Astrocyte of the spinal cord (primary cell): ENCODE measurements at places on chromosomes 4 and X.

GRCh38 chr4:45346816-45347435, 620.6 kb upstream of the GNPDA2 start:
- no peak for DNase-seq

GRCh38 chr4:128353791-128354190, 66.2 kb upstream of the PGRMC2 start:
- no peak for DNase-seq

DNA sequence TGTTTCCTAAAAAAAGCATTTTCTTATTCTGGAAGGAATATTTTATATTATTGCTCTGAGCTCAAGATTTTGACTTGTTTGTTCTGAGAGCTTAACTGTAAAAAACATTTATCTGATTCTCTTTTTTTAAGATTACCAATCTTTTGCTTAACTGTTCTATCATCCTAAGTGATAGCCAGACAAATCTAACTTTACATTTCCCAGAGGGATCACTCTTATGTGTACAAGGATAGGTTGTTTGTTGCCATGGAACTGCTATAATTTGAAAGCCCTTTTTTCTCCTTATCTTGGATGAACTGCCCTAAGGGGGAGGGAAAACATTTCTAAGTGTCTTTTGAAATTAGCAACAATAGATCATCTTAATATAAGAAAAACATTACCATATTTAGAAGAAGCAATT, 494.7 kb downstream of the TRAM1L1 start:
- DNase-seq, result no peak

GRCh38 chr4:155712846-155713245, 46.0 kb upstream of the GUCY1B1 start:
- DNase-seq, result no peak

GRCh38 chrX:9682456-9682855, 83.2 kb downstream of the GPR143 start:
- DNase-seq, result peak; percentile 24

GRCh38 chr4:7224001-7224400, 31.7 kb downstream of the SORCS2 start:
- DNase-seq, result no peak

DNA sequence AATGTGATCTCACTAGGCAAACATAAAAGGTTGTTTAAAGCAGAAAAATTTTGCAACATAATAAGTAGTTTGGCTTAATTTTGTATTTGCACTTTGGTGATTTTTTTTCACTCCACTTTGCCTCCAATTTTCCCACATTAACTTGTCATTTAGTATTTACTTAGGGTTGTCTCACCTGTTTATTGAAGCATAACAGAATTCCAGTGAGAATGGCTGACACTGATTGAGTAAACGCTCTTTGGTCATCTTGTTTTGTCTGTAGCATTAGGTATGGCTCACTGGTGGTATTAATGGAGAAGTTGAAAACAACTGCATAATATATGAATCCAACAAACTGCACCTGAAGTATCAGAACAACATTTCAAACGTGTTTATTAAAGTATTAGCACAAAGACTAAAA, 799.5 kb upstream of the ADGRL3 start:
- DNase-seq, result no peak

- peak; percentile 37 for DNase-seq
Measured at GRCh38 chrX:50691820-50692219, 122.2 kb downstream of the SHROOM4 start.

GRCh38 chrX:45743906-45744625, 543.4 kb upstream of the DIPK2B start:
- DNase-seq, result no peak

DNA sequence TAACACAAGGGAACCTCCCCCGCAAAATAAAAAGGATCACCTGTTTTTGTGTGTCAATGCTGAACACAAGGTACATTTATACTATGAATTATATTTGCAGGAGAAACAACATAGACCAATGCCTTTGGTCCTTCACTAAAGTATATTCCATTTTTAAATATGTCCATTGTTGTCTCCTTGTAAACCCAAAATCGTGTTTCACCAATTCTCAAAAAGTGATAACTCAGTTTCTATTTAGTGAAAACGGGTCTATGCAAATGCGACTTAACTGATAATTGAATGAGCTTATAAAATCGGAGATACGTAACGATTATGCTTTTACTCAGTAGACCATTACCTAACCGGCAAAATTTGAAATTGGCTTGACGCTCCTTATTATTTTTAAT, 2.1 kb downstream of the BRWD3 start:
- DNase-seq, result no peak

DNA sequence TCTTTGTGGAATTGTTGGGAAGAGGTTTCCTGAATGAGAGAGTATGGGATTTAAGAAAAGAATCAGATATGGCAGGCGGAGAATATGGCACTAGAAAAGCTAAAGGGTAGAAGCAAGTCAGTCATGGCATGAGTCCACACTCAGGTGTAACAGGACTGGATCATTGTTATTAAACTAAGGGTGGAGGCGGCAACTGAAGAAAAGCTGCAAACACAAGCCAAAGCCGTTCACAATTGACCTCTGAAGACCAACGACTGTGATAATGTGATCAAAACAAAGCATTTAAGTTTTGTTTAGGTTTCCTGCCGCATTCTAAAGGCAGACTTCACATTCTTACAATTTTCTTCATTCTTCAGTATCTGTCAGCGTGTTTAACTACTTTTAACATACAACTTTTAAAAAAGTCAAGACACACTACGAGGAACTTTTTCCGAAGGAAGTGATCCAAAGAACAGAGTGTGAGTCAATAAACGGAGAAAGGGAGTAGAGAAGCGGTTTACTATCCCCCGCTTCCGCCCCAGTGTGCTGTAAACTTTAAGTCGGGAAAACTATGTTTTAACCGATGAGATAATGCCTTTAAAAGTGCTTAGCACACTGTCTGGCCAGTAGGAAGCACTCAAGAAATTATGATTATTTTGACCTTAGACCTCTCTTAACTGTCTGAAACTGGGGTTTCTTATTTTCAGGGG, 909 bp upstream of the SLAIN2 start:
- peak; percentile 82 for DNase-seq

- no peak for DNase-seq
Measured at GRCh38 chr4:1175635-1176229, 3.3 kb upstream of the SPON2 start.

DNA sequence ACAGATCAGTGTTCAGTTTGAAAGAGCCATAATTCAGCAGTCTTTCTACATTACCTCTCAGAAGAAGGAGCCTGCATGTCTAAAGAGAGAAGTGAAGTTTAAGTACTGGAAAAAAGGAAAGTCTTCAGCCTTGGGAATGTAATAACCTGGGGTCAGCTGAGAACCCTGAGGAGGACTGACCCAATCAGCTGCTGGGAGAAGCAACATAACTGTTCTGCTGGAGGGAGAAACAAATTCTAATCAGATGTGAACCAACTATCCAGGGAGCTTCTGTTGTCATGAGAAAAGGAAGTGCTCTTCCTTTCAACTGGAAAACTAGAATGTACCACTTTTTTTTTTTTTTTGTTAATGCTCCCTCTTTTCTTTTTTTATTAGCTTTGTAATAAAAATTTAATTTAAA, 64.5 kb upstream of the PDE5A start:
- DNase-seq, result peak; percentile 30

DNA sequence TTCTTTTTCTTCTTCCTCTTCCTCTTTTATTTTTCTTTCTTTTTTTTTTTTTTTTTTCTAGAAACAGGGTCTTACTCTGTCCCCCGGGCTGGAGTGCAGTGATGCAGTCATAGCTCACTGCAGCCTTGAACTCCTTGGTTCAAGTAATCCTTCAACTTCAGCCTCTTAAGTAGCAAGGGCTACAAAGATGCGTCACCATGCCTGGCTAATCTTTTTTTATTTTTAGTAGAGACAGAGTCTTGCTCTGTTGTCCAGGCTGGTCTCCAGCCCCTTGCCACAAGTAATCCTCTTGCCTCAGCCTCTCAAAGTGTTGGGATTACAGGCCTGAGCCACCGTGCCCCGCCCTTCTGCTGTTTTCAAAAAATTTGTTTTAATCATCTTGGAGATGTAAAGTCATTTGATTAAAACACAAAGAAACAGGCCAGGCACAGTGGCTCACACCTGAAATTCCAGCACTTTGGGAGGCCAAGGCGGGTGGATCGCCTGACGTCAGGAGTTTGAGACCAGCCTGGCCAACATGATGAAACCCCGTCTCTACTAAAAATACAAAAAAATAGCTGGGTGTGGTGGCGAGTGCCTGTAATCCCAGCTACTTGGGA, 28.1 kb downstream of the SYNPO2 start:
- DNase-seq, result no peak

- DNase-seq, result peak; percentile 37
Measured at GRCh38 chr4:24473309-24473721, 111.0 kb downstream of the DHX15 start.

GRCh38 chr4:129218360-129218759, 122.4 kb downstream of the C4orf33 start:
- peak; percentile 48 for DNase-seq

DNA sequence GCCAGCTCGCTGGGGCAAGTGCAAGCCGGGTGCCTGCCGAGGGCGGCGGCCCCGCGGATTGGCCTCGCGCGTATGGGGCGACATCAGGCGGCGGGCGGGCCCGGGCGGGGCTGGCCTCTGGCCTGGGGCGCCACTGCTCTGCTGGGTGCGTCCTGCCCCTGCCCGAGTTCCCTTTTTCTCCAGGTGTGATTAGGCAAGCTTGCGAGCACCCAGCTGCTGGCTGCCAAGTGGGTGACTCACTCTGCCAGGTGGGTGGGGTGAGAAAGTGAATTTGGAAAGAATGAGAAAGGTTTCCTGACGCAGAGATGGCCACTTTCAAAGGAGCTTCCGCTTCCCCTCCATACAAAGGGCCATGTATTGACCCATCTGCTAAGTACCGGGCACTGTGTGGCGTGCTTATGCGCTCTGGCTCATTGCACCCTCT, 32.5 kb downstream of the FGFBP1 start:
- no peak for DNase-seq

GRCh38 chr4:1855333-1856070, 454 bp downstream of the LETM1 start:
- DNase-seq, result no peak

DNA sequence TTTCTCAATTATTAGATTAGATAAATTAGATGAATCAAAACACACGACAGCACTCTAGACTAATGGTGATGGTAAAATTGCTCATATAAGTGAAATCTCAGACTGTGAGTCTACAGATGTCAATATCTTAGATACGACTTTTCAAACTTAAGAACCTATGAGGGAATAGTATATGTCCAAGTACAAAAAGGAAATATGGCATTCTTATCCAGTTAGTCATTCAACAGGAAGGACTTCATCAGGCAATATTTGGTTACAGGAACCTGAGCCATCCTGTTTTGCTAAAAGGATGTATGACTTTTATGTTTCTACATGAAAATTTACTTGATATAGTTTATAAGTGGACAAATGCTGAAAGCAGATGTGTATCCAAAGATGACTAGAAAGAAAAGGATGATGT, 107.0 kb downstream of the CT47B1 start:
- DNase-seq, result peak; percentile 45

- DNase-seq, result no peak
Measured at GRCh38 chrX:57929373-57929772, 19.1 kb upstream of the ZXDA start.

DNA sequence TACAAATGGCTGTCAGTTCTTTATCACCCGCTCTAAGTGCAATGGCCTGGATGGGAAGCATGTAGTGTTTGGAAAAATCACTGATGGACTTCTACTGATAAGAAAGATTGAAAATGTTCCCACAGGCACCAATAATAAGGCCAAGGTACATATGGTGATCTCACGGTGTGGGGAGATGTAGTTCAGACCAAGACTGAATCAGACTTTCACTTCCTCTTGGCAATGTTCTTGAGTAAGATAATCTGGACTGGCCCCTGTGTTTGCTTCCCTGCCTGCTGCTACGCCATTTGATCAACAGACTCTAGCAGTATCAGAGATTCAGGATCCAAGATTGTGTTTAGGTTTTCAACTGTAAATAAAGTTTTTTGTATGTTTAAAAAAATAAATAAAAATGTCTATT, 682.2 kb upstream of the AMOT start:
- DNase-seq, result no peak

DNA sequence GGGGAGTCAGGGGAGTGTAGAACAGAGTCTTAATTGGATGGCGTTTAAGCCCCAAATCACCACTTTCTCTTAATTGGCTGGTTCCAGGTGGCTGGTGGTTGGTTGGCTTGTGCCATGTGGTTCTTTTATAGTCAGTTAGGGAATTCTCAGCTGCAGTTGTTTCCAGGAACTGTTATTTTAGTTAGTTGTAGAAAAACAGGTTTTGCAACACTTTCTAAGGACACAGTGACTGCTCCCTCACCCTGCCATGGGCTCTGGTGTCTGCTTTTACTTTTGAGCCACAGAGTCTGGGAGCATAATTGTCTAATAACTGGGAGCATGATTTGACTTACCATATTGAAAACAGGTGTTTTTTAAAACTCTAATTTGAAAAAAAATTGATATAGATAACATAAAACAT, 75.8 kb upstream of the PCDH18 start:
- DNase-seq, result no peak

DNA sequence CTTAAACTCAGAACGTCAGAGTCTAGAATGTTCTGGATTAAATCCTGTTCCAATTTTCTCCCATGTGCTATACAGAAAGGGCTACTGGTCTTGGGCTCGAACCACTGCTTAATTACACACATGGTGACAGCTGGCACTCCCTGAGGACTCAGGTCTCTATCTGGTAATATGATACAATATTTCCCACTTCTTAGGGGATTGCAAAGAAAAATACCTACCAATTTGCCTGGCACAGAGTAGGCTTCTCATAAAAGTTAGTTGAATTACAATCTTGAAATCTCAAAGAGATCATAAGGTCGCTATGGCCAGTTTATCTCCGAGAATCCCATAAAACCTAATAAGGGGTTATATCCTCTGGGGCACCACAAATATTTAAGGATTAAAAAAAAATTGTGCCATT, 8.6 kb downstream of the GPM6B start:
- DNase-seq, result no peak

- DNase-seq, result peak; percentile 77
Measured at GRCh38 chr4:43132010-43132582, 239.6 kb downstream of the GRXCR1 start.

DNA sequence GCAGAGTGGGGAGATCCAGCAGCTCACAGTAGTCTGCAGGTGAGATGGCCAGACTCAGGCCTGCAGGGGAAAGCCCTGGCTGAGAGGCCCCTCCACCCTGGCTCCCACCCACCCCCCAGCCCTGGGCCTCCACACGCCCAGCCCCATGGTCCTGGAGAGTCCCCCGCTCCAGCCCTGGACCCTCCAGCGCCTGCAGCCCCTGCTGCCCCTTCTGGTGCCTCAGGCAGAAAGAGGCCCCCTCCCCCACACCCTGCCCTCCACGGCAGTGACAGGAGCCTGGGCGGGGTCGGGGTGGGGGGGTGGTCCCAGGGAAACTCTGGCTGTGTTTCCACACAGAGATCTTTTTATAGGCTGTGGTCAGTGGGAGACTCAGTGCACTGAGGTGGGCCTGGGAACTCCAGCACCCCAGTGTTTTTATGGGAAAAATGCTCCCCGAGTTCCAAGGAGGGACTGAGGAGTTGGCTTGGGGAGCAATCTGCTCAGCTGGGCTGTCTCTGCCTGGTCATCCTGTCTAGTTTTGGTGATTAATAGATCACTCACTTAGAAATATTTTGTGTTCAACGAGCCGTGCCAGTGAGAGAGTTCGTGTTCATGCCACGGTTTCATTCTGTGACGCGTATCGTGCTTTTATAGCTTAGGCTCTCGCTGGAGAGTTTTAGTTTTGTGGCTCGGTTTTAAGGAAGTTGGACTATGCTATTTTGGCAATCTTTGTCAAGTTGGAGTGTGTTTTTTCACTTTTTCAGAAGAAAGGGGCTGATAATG, 53.1 kb upstream of the HGFAC start:
- DNase-seq, result peak; percentile 65

GRCh38 chrX:24283127-24283794, 30.6 kb downstream of the SUPT20HL2 start:
- no peak for DNase-seq
